ENCODE measurements at places on chromosomes 13 and 19. TPM values are rescaled to one million over a fixed set of nuclear protein-coding genes. Genes with fewer than 3 reads are reported as not detected.

ZNF440 gene
- total RNA-seq, result 16.8 TPM

DNA sequence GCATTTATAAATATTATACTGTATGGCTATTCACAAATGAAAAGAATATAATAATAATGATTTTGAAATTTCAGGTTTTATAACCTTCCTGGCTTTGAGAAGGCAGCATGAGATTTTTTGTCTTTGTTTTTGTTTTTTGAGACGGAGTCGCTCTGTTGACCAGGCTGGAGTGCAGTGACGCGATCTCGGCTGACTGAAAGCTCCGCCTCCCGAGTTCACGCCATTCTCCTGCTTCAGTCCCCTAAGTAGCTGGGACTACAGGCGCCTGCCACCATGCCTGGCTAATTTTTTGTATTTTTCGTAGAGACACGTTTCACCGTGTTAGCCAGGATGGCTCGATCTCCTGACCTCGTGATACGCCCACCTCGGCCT is 64.1 kb downstream of the ZNF429 start:
- DNase-seq, result no peak

CEACAM7 gene
- 0.30 TPM for total RNA-seq

C13orf42 gene
- not detected for total RNA-seq

GRCh38 chr19:41619018-41619556 is 7.8 kb downstream of the CEACAM4 start:
- no peak for DNase-seq
